ENCODE measurements at places on chromosomes 16 and 17.

DNA sequence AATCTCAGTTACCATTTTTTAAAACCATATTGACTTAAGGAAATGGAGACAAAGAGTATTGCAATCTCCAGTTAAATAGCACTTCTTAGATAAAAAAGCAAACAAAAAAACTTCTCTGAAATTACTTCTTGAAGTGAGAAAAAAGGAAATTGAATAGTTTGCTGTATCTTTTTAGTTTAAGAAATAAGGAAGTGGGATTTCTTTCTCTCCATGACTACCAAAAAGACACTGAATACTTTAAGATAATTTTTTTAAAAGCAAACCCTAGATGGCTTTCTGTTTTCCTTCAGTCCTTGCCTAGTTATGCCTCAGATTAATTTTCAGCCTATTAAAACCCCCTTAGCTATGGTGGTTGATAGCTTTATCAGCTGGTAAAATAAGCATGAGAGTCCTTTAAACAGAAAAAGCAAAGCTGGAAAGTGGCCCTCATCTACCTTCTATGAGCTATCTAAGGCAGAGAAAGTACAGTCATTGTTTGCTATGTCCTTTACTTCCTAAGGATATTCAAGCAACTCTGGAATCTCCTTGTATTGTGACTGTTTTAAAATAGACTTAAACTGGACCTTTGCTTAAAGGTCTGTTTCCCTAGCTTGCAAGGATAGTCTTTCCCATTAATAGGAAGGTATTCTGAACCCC, 28.6 kb downstream of the TPPP3 start:
- DNase-seq: no peak

GRCh38 chr16:67391424-67392300, 1.6 kb downstream of the TPPP3 start:
- no peak for DNase-seq

DNA sequence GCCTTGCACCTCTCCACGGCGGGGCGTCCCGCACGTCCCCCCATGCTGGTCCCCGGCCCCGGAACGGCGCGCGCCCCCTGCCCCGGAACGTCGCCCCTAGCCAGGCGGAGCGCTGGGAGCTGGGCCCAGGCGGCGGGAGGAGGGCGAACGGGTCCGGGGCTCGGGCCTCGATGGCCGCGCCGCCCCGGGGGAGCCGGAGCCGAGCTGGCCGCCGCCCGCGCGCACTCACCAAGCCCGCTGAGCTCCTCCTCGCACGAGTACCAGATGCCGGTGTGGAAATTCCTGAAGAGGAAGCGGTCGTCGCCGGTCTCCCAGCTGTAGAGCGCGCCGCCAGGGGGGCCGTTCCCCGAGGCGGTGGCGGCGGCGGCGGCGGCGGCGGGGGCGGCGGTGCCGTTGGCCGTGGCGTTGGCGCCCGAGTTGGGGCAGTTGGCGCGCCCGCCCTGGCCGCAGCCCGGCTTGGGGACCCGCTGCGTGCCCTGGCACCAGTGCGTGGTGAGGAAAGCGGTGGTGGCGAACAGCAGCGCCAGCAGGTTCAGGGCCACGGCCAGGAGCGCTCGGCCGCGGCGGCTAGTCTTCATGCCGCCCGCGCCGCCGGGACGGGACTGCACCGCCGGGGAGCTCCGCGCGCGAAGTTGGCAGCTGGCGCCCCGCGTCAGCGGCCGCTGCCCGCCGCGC, 530 bp downstream of the GSG1L start:
- no peak for DNase-seq

- no peak for DNase-seq
These were observed 73.8 kb upstream of the METRNL start for GRCh38 chr17:83005639-83006038.

- no peak for DNase-seq
These were observed 867 bp upstream of the LIMD2 start for GRCh38 chr17:63700528-63701455.

DNA sequence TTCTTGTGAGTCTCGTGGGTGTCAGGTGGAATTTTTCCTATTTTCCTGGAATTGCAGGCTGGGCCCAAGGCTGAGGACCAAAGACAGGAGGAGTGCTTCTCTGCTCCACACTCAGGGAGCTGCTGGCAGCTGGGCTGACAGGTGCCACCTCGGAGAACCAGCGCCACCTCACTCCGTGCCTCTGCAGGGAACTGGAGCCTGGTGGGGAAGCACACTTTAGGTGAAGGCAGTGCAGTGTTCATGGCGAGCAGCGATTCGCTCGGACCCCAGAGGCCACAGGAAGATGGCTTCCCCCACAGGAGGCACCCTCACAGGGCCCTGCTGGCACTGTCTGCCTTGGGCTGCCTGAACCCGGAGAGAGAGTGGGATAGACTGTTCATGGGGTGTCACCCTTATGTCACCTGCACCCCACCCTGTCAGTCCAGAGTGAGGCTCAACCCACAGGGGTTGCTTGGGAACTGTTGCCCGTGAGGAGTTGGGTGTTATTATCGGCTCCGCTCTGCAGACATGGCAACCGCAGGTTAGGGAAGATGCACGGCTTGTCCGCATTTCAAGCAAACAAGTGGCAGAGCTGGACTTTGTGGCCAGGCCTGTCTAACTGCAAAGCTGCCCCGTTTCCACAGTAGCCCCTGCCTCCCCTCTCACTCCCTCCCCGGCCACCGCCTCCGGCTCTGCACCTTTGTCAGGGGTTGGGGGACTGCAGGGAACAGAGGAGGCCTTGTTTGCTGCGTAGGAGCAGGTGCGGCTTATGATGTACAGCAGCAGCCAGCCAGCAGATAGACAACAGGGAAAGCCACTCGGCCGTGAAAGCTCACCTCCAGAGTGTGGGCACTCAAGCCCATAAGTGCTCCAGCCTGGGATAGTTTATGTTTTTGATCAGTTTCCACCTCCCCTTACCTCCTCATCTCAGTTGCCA, 15.5 kb downstream of the TBC1D24 start:
- no peak for DNase-seq

- no peak for DNase-seq
These were observed 23.7 kb downstream of the B4GALNT2 start for GRCh38 chr17:49156256-49156655.

GRCh38 chr17:77089124-77089490, 51.7 kb upstream of the SEC14L1 start:
- DNase-seq: peak; percentile 8

DNA sequence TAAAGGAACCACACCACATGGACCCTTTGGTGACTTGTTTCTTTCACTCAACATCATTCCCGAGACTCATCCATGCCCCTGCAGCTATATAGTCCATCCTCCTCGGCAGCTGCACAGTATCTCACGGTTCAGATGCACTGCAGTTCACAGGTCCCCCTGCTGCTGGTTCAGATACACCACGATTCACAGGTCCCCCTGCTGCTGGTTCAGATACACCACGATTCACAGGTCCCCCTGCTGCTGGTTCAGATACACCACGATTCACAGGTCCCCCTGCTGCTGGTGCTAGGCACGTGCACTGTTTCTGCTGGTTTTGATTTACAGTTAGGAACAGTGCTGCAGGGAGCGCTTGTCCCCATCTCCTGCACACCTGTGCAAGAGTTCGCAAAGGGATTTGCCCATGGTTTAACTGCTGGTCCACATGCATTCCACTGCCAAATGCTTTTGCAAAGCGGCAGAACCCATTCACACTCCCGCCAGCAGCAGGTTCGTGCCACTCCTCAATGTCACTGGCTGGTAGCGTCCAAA, 3.8 kb downstream of the HSDL1 start:
- no peak for DNase-seq

Data from fibroblast of the aortic adventitia (primary cell).